Occipital lobe (tissue), 3 donors: ENCODE measurements at places on chromosomes 13 and 19. TPM values are rescaled to one million over a fixed set of nuclear protein-coding genes. Genes with fewer than 3 reads are reported as not detected.
A peak's percentile ranks its signal among the peaks of the same experiment; 100 is the strongest.

Gene OVOL3
- total RNA-seq = not detected

Gene SSC5D
- 0.31 TPM for total RNA-seq

Gene MZF1
- 13.1 TPM for total RNA-seq

Gene C19orf38
- total RNA-seq = 0.94 TPM

Gene LIM2
- not detected for total RNA-seq

DNA sequence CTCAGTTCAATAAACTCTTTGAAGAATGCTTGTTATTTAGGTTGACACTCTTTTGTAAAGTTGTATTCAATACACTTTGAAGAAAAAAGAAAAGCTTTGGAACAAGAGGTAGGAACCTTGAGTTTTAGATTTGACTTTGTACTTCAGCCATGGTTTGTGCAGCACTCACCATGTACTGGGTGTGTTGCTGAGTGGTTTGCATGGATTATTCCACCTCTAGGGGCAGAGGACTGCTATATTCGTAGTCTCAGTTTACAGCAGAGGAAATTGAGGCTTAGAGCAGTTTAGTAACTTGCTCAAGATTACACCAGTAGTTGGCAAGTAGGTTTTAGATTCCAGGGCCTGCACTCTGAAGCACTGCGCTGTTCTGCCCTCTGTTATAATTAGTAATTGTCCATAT lies 68.8 kb downstream of the DNAJC3 start:
- DNase-seq = no peak

- no peak for DNase-seq
Measured at GRCh38 chr19:1265615-1266128, 3.5 kb upstream of the CIRBP start.

- DNase-seq = no peak
Measured at GRCh38 chr19:35754370-35755130, 2.3 kb downstream of the HSPB6 start.

DNA sequence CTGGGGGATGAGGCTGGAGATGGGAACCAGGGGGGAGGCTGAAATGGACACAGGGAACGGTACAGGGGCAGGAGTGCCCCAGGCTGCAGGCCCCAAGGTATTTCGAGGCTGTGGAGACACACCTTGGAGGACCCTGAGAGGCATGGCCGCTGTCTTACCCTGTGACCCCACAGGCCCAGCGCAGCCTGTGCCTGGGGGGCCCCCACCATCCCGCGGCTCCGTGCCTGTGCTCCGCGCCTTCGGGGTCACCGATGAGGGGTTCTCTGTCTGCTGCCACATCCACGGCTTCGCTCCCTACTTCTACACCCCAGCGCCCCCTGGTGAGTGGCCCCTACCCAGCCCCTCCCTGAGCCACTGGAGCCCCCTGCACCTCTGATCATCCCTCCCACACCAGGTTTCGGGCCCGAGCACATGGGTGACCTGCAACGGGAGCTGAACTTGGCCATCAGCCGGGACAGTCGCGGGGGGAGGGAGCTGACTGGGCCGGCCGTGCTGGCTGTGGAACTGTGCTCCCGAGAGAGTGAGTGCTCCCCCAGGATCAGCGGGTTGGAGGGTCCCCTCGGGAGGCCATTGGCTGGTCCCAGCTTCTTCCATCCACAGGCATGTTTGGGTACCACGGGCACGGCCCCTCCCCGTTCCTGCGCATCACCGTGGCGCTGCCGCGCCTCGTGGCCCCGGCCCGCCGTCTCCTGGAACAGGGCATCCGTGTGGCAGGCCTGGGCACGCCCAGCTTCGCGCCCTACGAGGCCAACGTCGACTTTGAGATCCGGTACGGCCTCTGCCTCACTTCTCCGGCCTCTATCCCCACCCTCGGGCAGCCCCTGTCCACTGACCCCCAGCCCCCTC lies 16.9 kb upstream of the SPIB start:
- DNase-seq = no peak

GRCh38 chr19:10219678-10220077 lies 11.5 kb downstream of the S1PR2 start:
- DNase-seq = no peak

- DNase-seq = no peak
Measured at GRCh38 chr19:3932931-3933810, at the start of gene NMRK2. Gene NMRK2 (plus strand): TSS chr19:3933069. CDS start chr19:3933672, 603 bp downstream.

GRCh38 chr13:32783067-32783466 lies 196.8 kb downstream of the PDS5B start:
- no peak for DNase-seq

DNA sequence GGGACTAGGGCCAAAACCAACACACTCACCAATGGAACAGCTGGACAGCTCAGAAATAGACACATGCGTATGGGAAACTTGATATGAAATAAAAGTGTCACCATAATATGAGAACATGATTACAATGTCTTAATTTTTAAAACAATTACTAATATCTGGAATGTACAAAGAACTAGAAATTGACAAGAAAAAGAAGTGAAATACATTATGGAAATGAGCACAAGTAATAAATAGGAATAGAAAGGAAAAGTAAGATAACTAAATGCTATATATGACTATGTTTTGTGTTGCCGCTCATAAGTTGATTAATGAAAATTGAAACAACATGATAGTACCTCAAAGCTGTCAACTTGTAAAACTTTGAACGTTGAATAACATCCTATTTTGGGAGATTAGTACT lies 801.1 kb downstream of the SLITRK5 start:
- no peak for DNase-seq

GRCh38 chr19:16509141-16510061 lies 13.2 kb downstream of the C19orf44 start:
- DNase-seq = peak; percentile 63

- no peak for DNase-seq
Measured at GRCh38 chr19:58407658-58408151, 744 bp upstream of the ZNF584 start.

DNA sequence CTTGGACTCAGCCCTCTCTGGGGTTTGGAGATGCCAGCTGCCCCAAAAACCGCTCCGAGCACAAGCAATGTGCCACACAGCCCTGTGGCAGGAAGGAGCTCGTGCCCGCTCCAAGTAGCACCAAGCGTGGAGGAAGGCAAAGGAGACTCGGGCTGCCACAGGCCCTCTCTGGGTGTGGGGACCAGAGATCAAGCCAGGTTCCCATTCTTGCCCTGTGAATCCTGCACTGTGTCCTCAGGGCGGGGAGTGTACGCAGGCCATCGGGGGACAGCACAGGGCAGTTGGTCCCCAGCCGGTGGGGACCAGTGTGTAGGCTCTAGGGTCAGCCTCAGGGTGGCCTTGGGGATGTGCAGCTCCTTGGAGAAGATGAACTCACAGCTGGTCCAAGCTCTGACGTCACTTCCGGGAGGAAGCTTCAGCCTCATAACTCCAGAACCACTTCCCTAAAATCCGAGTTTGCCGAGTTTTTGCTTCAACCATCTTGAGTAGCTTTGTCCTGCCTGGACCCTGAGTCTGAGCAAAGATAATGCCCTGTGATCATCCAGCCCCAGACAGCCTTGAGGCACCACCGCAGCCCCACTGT lies 9.3 kb upstream of the CPAMD8 start:
- DNase-seq = no peak

DNA sequence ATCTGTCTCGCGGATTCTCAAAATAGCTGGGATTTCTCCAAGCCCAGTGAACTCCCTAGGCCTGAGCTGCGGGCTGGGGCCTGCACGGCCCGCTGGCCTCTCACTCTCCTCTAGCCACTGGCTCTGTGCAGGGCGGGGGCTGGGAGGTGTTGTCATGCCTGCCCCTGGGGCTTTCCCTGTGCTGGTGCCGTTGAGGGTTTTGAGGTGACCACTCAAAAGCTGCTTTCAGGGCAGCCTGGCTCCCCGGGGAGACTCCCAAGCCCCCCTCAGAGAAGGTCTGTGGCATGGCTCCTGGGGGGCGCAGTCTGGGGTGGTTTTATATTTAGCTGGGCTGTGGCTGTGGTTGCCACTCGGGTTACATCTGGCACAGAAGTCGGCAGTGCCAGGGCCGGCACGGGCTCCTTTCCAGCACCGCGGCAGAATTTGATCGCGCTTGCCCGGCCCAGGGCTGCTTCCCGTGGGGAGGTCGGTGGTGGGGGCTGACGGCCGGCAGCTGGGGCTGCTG lies 10.0 kb downstream of the NDUFB7 start:
- DNase-seq = no peak

- no peak for DNase-seq
Measured at GRCh38 chr19:49820125-49820524, 2.0 kb downstream of the MED25 start.

DNA sequence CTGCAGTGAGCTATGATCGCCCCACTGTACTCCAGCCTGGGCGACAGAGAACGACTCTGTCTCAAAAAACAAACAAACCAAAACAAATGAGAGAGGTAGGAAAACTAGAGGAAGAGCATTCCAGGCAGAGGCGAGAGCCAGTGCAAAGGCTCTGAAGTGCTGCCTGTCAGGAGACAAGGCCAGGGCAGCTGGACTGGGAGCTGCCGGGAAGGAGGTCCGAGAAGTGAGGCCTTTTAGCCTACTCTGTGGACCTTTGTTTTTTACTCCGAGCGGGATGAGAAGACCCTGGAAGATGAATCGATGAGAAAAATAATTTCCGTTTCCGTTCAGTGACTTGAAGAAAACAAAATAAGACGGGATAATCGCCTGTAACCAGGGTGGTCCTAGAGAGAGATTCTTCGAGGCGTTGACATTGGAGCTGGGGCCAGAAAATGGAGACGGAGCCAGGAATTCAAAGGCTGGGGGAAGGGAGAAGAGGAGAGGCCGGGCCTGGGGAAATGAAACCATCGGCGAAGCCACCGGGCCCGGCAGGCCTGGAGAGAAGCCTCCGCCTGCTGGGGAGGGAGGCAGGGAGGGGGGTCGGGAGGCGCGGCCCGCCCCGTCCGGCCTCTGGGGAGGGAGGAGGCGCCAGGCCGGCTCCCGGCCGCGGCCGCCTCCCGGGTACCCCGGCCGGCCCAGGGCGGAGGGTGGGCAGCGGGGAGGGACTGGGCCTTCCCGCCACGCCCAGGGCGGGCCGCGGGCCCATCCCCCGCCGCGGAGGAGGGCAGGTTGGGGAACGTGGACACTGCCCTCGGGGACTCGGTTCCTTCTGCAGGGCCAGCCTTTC lies 7.8 kb upstream of the SERTAD1 start:
- DNase-seq = peak; percentile 66

DNA sequence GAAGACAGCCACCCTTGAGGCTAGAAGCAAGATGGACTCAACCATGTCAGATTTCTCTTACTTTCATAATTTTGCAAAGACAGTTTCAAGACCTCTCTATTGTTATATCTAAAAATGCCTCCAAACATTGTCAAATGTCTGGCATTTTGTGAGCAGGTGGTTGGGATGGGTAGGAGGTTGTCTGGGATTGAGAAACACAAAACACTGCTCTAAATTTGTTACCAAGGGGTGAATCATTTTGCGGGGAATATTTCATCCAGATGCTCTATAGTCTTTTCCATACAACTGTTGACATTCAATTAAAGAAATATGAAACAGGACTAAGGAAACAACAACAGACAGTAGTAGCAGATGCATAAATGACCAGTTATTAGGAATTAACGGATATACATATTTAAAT lies 208.2 kb downstream of the ITGBL1 start:
- no peak for DNase-seq

DNA sequence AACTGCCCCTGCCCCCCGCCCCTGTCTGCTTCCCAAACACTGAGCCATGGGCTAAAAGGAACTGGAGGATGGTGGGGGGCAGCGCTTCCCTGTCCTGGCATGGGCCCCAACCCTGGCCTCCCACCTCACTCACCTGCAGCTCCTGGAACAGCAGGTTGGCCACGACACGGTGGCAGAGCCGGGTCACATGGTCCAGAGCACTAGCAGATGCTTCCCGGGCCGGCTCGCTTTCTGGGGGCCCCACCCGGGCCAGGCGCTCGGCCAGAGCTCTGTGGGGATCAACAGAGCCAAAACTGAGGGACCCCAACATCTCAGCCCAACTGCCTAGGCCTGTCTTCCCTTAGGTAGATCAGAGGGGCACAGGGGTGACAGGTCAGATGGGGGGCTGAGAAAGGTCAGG lies 20.6 kb downstream of the EXOC3L2 start:
- DNase-seq = no peak

- DNase-seq = no peak
Measured at GRCh38 chr13:47220453-47221140, 323.7 kb upstream of the HTR2A start.

DNA sequence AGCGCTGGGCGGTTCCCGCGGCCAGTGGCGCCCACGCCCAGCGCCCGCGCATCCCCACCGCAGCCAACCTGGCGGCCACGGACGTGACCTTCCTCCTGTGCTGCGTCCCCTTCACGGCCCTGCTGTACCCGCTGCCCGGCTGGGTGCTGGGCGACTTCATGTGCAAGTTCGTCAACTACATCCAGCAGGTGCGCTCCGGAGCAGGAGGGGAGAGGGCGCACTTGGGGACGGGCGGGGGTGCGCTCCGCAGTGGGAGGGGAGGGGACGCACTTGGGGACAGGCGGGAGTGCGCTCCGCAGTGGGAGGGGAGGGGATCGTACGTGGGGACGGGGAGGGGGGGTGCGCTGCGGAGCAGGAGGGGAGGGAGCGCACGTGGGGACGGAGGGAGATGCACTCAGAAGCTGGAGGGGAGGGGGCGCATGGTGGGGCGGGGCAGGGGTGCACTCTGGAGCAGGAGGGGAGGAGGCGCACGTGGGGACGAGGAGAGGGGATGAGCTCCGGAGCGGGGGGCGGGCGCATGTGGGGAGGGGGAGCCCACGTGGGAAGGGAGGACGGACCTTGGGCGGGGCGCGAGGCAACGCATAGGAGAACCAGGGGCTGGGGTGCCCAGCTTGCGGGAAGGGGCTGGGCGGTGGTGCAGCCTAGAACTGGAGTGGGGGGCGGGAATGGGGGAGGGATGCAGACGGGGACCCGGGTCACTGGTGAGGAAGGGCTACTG lies 1.5 kb downstream of the KISS1R start:
- DNase-seq = no peak

DNA sequence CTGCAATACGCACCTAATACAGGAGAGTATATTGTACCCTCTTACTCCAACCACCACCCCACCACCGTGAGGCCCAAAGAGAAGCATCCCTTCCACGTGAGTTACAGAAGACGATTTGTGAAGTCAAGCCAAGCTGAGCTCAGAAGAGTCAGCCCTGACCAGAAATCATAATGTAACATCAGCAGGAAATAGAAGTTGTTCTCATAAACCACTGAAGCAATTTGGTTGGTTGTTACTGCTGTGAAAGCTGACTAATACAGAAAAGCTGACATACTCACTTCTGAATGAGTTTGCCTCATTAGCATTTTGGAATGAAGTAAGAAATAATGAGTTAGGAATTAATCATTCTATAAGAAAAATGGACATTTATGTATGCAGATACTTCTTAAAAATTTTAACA lies 749.4 kb upstream of the SLC10A2 start:
- DNase-seq = no peak
